ENCODE measurements at places on chromosomes 1 and 21.

DNA sequence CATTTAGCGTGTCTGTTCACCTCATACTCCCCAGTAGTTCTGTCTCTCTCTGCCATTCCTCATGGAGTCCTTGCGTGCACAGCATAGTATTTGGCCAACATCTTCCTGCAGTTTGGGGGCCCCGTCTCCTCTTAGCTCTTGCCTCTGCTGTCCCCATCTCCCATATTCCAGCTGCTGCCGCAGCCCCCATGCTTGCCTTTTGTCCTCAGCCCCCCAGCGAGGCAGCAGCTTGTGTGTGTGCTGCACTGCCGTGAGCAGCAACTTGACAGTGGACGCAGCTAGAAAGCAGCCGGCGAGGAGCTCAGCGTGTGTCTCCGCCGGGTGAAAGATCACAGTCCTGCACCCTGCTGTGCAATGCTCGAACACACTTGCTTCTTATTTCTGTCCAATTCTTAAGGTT, 164.2 kb upstream of the COL6A1 start:
- no peak overlapping the region for H3K27ac ChIP-seq
- no peak overlapping the region for H3K4me3 ChIP-seq

DNA sequence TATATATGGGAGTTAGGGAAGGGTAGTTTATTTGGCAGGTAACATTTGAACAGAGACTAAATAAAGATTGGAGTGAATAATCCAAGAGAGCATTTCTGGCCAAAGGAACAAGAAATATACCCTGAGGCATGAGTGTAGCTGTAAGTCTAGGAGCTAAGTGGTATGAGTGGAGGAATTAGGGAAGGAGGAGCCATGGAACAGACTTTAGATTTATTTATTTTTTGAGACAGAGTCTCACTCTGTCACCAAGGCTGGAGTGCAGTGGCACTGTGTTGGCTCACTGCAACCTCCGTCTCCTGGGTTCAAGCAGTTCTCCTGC, 18.4 kb downstream of the CAPZA1 start:
- H3K4me3 ChIP-seq, result no peak overlapping the region
- peak overlapping the region; percentile 10 for H3K27ac ChIP-seq
- H3K4me1 ChIP-seq, result peaks cover 22% of the 10 kb centered on the region
- no peaks in the 10 kb centered on the region for H3K27me3 ChIP-seq

DNA sequence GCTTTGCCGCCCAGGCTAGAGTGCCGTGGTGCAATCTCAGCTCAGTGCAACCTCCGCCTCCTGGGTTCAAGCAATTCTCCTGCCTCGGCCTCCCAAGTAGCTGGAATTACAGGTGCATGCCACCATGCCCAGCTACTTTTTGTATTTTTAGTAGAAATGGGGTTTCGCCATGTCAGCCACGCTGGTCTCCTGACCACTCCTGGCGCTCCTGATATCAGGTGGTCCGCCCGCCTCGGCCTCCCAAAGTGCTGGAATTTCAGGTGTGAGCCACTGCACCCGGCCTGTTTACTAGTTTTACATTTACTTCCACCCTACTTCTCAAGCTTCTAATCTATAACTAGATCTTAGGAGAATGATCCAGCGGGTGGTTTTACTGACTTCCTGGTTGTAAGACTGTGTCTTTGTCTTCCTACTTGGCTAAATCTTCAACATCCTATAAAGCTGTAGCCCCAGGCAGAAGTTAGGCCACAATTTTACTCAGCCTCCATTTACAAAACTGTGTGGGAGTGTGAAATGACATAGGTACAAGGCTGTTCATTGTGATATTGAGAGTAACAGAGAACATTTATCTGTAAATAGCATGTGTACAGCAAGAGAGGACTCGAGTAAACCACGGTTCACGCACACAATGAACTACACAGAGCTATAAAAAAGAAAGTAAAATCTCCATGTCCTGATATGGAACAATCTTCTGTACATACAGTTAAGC, 9.6 kb upstream of the POU2F1 start:
- no peaks in the 10 kb centered on the region for H3K27me3 ChIP-seq
- H3K36me3 ChIP-seq, result no peaks in the 10 kb centered on the region
- DNase-seq, result no peak
- no peak overlapping the region for H3K4me3 ChIP-seq
- H3K27ac ChIP-seq, result no peak overlapping the region
- no peaks in the 10 kb centered on the region for H3K4me1 ChIP-seq

- no peaks in the 10 kb centered on the region for H3K36me3 ChIP-seq
- no peaks in the 10 kb centered on the region for H3K4me1 ChIP-seq
- no peak for DNase-seq
- no peaks in the 10 kb centered on the region for H3K27me3 ChIP-seq
- no peak overlapping the region for H3K4me3 ChIP-seq
- no peak overlapping the region for H3K27ac ChIP-seq
Measured at GRCh38 chr1:113479713-113480676, 89.7 kb downstream of the MAGI3 start.

GRCh38 chr1:55478742-55479141, 263.6 kb upstream of the USP24 start:
- H3K4me3 ChIP-seq, result no peak overlapping the region
- no peaks in the 10 kb centered on the region for H3K36me3 ChIP-seq
- peaks cover 10% of the 10 kb centered on the region for H3K4me1 ChIP-seq
- no peak overlapping the region for H3K27ac ChIP-seq
- H3K27me3 ChIP-seq, result no peaks in the 10 kb centered on the region
- no peak for DNase-seq

GRCh38 chr1:235557495-235557894, 53.2 kb upstream of the B3GALNT2 start:
- DNase-seq, result no peak
- H3K4me3 ChIP-seq, result no peak overlapping the region
- H3K27me3 ChIP-seq, result no peaks in the 10 kb centered on the region
- H3K36me3 ChIP-seq, result no peaks in the 10 kb centered on the region
- H3K27ac ChIP-seq, result no peak overlapping the region
- H3K4me1 ChIP-seq, result no peaks in the 10 kb centered on the region

GRCh38 chr1:177864538-177865305, 105.1 kb downstream of the SEC16B start:
- H3K36me3 ChIP-seq, result no peaks in the 10 kb centered on the region
- H3K4me1 ChIP-seq, result no peaks in the 10 kb centered on the region

DNA sequence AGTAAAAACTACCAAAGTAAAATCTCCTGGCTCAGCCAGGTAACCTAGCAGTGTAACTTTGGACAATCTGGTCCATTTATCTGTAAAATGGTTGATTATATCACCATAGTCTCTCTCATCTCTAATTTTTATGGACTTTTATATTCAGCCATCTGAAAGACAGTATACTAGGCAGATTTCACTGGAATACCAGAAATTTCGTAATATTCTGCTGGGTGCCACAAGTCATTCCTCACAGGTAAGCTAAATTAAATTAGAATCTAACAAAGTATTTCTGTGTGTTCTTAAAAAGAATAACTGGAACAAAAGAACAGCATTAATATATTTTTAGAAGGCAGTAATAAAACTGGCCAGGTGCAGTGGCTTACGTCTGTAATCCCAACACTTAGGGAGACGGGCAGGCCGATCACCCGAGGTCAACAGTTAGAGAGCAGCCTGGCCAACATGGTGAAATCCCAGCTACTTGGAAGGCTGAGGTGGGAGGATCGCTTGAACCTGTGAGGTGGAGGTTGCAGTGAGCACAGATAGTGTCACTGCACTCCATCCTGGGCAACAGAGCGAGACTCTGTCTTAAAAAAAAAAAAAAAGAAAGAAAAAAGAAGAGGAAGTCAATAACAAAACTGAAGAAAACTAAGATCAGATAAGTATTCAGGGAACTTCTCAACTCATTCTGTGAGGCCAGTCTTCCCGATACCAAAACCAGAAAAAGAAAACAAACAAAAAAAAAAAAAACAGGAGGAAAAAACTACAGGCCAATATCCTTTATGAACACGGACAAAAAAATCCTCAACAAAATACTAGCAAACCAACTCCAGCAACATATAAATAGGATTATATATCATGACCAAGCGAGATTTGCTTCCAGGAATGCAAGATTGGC, 35.9 kb downstream of the PIK3R3 start:
- H3K4me1 ChIP-seq, result no peaks in the 10 kb centered on the region
- H3K4me3 ChIP-seq, result no peak overlapping the region
- no peak overlapping the region for H3K27ac ChIP-seq
- no peak for DNase-seq
- H3K36me3 ChIP-seq, result no peaks in the 10 kb centered on the region
- H3K27me3 ChIP-seq, result no peaks in the 10 kb centered on the region

DNA sequence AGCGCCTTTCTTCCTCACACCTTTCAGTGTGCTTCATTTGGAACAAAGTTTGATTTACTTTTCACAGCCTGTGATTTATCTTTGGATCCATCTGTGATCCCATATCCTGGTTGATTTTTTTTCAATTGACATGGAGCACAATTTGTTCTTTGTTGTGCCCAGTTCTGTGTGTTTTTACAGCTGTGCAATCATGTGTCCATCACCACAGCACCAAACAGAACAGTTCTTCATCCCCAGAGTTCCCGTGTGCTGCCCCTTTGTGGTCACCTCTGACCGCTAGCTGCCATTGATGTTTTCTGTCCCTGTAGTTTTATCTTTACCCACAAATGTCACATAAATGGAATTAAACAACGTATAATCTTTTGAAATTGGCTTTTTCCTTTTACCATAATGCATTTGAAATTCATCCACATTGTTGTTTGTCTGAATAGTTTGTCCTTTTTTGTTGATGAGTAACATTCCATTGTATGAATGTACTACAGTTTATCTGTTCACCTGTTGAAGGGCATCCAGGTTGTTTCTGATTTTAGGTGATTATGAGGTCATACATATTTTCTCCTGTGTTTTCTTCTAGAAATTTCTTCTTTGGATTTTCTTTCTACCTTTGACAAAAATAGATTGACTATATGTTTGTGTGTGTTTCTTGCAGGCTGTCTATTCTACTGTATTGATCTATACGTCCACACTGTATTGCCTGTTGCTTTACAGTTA, 17.4 kb downstream of the MIGA1 start:
- no peaks in the 10 kb centered on the region for H3K4me1 ChIP-seq
- DNase-seq, result no peak
- no peaks in the 10 kb centered on the region for H3K27me3 ChIP-seq
- no peak overlapping the region for H3K27ac ChIP-seq

GRCh38 chr1:171948511-171948910, 107.2 kb downstream of the DNM3 start:
- no peak overlapping the region for H3K27ac ChIP-seq
- no peaks in the 10 kb centered on the region for H3K27me3 ChIP-seq
- H3K36me3 ChIP-seq, result no peaks in the 10 kb centered on the region
- H3K4me1 ChIP-seq, result no peaks in the 10 kb centered on the region
- H3K4me3 ChIP-seq, result no peak overlapping the region

DNA sequence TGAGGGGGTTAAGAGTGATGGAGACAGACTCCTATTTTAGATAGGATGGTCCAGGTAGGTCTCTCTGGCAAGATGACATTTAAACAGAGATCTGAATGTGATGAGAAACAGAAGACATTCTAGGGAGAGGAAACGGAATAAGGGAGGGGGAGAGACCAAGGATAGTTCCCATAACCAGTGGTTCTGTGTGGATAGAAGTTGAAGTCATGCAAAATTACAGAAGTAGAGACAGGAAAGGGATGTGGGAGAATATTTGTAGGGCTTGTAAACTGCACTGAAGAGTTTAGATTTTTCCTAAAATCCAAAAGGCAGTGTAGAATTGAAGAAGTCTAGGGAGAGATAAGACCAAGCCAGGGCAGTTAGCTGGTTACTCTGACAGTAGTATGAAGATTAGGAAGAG, 200.6 kb downstream of the GRIK1 start:
- no peak overlapping the region for H3K4me3 ChIP-seq
- H3K27ac ChIP-seq, result no peak overlapping the region
- no peaks in the 10 kb centered on the region for H3K36me3 ChIP-seq
- no peaks in the 10 kb centered on the region for H3K4me1 ChIP-seq

GRCh38 chr1:203509135-203509534, 15.2 kb downstream of the OPTC start:
- no peak overlapping the region for H3K4me3 ChIP-seq
- H3K4me1 ChIP-seq, result peaks cover 26% of the 10 kb centered on the region
- no peak overlapping the region for H3K27ac ChIP-seq
- no peaks in the 10 kb centered on the region for H3K36me3 ChIP-seq
- H3K27me3 ChIP-seq, result no peaks in the 10 kb centered on the region

DNA sequence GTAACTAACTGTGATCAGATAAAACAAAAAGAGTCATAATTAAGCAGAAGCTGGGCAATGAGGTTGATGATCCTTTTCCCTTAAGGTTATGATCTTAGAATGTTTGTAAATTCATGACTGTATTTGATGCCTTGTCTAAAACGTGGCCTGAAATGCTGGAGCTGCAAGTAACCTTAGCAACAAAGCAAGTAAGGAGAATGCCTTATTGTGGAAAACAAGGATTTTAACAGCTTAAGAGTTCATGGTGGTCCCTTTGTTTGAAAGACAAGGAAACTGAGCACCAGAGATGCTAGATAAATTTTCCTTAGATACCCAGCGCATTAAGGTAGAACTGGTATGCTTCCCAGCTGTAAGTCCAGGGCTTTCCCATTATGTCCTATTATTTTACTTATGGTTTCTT, 25.7 kb upstream of the XPR1 start:
- no peaks in the 10 kb centered on the region for H3K36me3 ChIP-seq
- H3K27me3 ChIP-seq, result no peaks in the 10 kb centered on the region
- H3K27ac ChIP-seq, result no peak overlapping the region
- no peak for DNase-seq

DNA sequence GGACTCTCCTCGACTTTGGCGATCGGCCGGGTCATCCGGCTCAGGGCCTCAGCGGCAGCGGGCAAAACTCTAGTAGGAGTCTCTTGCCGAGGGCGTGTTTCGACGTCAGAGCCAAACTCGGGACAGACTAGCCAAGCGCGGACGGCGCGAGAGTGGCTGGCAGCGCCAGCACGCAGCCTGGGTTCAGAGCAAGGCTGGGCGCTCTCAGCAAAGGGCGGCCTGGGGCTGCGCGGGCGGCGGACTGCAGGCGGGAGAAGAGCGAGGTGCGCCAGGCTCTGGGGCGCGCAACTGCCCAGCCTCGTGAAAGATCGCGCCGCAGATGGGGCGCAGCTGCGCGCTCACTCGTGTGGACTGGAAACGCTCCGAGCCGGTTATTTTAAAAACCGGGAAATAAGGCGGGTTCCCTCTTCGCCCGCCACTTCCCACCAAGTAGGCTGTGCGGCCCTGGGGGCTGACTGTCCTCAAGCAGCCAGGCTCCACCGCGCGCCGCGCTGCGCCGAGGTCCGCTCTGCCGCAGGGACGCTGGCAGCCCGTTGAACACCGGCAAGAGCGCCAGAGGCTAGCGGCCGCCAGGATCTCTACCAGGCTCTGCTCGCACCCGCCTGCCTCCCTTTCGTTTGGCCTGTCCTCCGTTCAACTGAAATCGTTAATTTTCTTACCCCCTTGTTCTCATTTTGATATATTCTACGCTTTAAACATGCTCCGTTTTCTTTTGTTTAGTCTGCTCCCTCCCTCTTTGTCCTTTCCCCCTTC, 2.4 kb downstream of the ALX3 start:
- no peaks in the 10 kb centered on the region for H3K36me3 ChIP-seq
- no peak overlapping the region for H3K27ac ChIP-seq
- H3K4me3 ChIP-seq, result no peak overlapping the region
- peaks cover 2% of the 10 kb centered on the region for H3K27me3 ChIP-seq
- DNase-seq, result peak; percentile 83
- H3K4me1 ChIP-seq, result peaks cover 36% of the 10 kb centered on the region

DNA sequence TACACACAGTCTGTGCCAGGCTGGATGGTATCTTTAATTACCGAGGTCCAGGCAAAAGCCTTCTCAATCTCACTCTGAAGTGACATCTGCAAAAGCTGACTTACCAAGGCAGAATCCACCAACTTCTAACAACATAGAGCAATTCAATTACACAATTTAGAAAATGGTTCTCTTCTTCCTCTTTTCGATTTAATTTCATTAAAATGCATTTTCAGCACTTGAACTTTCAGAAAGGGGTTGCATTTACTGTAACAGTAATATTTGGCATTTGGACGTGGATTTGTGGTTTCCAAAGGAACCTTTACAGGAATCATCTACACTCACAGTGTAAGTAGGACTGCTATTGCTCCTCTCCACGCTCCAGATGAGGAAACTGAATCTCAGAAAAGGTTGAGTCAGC, 53.3 kb downstream of the ERO1B start:
- no peaks in the 10 kb centered on the region for H3K4me1 ChIP-seq
- no peak for DNase-seq
- H3K36me3 ChIP-seq, result no peaks in the 10 kb centered on the region
- H3K4me3 ChIP-seq, result no peak overlapping the region

Data from upper lobe of left lung (tissue), 6 donors.